ENCODE measurements at places on chromosomes 7 and 10.

DNA sequence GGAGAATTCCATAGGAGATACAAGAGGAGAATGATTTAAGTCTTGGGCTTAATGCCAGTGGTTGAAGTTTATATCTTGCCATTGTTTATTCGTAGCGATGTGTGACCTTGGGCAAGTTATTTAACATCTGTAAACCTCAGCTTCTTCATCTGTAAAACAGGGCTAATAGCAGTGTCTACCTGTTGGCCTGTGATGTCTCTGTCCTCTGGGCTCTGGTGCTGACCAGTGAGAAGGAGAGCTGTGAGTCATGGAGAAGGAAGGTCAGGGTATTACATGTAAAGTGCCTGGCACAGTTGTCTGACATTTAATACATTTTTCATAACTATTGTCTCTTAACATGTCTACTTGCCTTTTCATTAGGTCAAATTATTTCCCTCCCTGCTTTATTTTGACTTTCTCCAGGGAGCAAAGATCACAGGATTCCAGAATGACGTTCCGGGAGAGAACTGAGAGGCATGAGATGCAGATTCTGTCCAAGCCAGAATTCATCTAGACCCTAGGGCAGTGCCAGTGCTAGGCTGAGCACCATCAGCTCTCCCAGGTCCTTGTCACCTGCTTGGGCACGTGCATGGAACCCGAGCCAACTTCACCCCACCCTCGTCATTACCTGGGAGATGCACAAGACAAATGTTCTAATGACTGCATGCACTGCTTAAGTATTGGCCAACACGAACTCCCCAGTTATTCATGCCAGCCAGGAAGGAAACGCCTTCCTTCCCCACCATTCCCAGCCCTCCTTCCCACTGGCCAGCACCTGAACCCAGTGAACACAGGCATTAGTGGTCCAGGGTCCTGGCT lies 187.9 kb downstream of the DPY19L1 start:
- no peak for DNase-seq

DNA sequence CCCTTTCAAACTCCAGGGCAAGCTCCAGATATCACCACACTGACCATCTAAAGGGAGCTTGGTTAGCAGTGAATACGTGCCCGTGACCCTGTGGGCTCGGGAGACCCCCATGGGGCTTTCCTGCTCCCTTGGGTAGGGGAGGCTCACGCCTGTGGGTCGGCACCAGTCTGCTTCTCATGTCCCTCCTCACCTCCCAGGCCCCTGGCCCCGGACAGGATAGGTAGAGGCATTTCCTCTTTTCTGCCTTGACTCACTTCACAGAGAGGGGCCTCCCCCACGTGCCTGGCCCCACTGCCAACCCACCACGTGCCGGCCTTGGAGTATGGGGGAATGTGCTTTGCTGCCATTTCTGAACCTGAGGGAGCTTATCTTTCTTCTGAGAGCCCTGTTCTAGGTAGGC lies 131.3 kb upstream of the FAM20C start:
- DNase-seq, result no peak

GRCh38 chr7:98745722-98746318 lies 124.0 kb downstream of the TMEM130 start:
- peak; percentile 90 for DNase-seq

- no peak for DNase-seq
These were observed 185.5 kb downstream of the SEMA3A start for GRCh38 chr7:84009051-84009450.

GRCh38 chr7:91446819-91447218 lies 182.6 kb downstream of the FZD1 start:
- DNase-seq, result no peak

GRCh38 chr10:12299222-12299965 lies 50.0 kb upstream of the CAMK1D start:
- DNase-seq, result no peak

GRCh38 chr7:332646-333392 lies 42.8 kb downstream of the FOXL3 start:
- DNase-seq, result peak; percentile 95

DNA sequence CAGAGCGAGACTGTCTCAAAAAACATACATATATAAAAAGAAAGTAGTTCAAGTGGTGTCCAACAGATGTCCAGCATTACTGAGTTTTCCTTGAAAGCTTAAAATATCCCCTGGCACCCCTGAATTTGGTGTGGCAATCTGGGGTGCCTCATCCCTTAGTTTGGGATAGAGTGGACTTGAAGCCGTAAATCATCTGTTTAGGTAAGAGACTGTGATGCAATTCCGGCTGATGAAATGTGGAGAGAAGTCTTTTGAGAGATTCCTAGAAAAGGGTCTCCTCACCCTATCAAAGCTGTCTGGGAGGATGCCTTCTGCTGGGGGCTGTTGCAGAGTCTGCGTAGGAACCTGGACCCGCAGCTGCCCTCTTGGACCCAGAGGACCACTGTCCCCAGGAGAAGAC lies 408.0 kb downstream of the RPS24 start:
- no peak for DNase-seq

DNA sequence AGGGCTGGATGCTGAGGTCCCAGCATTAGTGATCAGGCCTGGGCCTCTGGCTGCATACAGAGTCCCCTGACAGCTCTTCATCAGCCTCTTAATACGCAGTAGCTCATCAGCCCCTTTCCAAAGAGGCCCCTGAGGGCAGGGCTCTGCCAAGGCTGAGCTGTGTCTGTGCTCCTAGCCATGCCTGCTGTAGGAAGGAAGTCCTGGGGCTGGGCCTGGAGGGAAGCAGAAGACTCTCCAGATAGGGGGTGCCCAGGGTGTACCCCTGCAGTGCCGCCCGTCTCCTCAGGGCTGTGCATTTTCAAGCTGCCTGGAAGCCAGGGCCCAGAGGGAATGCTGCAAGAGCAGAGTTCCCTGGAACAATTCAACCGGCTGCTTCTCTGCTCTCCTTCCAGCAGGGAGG lies 7.3 kb upstream of the RET start:
- DNase-seq, result no peak

DNA sequence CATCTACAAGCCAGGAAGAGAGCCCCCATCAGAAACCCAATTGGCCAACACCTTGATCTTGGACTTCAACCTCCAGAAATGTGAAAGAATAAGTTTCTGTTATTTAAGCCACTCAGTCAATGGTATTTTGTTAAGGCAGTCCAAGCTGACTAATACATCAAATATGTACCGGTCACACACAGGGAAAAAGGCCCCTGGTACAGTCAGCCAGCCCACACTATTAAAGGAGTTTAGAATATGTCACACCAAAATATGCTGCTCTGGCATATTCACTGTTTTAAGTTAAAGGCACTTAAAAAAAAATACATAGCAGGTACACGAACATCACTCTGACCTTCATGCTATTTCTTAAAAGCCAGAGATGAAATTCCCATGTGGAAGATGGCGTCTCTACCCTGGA lies 15.2 kb upstream of the CDCA7L start:
- no peak for DNase-seq

DNA sequence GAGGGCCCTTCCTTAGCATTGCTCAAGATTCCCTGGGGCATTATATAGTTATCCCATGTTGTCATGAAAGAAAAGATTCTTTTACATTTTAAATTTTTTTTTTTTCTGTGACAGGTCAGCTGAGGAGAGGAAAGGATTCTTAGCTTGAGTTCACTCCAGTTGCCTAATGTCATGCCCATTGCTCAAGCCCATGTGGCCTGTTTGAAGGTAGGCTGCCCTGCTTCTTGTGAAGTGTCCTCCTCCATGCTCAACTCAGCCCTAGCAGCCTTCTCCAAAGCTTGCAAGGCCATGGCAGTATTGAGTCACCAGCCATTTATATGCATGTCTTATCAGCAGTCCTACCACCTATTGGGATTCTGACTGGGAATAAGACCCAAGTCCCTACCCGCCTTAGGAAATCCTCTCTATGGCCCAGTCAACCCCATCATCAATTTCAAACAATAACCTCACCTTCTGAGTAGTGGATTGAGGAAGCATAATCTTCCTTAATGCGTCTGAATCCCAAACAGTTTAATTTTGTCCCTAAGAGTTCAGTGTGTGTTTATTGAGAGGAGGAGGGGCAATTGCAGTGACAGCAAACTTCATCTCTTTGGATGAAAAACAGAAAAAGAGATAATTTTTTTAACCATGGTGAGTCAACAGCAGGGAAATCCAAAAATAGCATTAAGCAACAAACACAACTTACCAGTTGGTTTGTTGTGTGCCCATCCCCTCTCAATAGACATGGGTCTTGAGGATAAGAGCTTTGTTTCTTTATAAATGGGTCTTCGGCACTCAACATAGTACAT lies 38.6 kb upstream of the WASL start:
- DNase-seq, result no peak

GRCh38 chr7:93054975-93055374 lies 62.8 kb downstream of the SAMD9 start:
- DNase-seq, result no peak

- DNase-seq, result no peak
These were observed 36.2 kb downstream of the PITRM1 start for GRCh38 chr10:3136336-3136735.

GRCh38 chr10:97481071-97481470 lies 17.2 kb downstream of the MMS19 start:
- DNase-seq, result no peak

DNA sequence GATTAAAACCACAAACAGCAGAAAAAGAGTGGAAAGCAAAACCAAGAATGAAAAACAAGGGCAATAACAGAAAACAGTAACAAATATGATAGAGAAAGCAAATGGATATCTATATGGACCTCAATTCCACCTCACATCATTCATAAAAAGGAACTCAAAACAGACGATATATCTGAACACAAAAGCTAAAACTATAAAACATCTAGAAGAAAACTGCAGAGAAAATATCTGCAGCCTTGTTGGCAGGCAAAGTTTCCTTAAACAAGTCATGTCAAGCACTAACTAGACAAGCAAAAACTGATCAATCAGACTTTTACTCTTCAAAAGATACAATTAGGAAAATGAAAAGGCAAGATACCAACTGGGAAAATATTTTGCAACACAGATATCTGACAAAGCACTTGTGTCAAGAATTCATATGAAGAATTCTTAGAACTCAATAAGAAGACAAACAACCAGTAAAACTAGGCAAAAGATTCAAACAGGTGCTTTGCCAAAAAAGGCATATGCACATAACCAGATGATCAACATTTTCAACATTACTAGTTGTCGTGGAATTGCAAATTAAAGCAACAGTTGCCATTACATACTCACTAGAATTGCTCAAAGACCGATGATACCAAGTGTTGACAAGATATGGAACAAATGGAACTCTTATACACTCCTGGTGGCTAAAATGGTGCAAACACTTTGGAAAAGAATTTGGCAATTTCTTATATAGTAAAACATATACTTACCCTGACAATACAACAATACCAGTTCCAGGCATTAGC lies 25.9 kb upstream of the ZMIZ1 start:
- DNase-seq, result no peak

- no peak for DNase-seq
These were observed 65.1 kb upstream of the PHF14 start for GRCh38 chr7:10908600-10908999.

DNA sequence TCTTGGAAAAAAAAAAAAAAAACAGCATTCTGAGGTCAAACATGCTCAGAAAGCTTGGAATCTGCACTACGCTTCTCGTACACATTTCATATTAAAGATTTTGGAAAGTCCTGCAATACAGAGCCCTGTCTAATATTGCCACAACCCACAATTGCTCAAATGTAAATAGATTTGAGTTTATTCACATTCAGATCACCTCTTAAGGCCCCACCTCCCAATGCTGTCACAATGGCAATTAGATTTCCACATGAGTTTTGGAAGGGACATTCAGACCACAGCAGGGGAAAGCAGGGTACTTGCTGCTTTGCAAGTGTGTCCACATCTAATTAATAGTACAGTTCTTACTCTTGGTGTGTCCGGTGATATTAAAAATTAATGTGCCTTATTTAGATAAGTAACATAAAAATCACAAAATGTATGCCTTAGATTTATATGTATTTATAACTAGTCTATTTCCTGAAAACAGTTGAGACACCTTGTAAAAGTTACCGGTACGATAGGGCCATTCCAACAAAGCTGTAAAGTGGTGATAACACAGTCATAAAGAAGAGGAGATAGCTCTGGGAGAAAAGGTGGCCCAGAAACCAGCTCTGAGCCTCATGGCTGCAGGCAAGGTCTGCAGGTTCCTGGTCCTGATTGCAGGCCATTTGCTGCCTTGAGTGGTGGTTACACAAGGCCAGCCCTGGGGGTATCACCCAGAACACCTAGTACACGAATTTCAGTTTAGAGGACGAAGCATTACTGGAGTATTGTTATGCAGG lies 27.9 kb downstream of the EGFR start:
- no peak for DNase-seq

- DNase-seq, result no peak
These were observed 73.2 kb downstream of the UNCX start for GRCh38 chr7:1305873-1306272.

- DNase-seq, result no peak
These were observed 13.2 kb downstream of the EPHA1 start for GRCh38 chr7:143395187-143396149.

GRCh38 chr7:93835702-93836101 lies 54.9 kb downstream of the TFPI2 start:
- DNase-seq, result no peak

DNA sequence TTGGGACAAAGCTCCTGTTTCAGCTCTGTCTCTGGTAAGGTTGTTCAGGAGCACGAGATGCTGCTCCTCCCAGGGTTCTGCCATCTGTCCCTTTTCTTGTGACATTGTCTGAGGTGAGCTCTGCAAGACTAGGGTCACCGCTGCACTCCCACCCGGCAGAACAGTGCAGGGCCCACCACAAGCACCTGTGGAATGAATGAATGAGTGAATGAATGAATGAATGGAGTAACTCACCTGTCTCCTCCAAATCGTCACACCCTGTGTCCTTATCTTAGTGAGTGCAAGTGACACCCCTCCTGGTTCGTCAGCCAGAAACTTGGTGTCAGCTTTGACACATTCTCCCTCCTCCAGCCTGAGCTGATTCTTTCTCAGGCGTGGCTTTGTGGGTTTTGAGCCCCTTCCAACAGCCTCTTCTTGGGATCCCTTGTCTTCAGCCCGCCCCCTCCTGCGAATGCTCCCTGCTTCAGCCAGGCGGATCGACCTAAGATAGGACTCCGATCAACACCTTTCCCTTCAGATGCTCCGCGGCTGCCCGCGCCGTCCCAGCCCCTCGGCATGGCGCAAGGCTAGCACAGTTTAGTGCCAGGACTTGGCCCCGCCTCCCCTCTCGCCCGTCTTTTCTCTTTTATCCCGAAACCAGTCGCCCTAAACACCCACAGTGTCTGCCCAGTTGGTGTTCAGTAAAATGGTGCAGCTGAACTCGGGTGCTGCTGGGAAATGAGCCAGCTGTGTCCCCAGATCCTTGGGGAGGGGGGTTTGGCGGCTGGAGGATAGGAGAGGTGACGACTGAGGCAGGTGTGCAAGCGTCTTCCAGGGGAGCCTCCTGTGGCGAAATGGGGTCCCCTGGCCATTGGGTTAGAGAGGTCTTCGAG lies 89.3 kb downstream of the BEND7 start:
- DNase-seq, result peak; percentile 60

All from activated CD4-positive, alpha-beta T cell treated with anti-CD3 and anti-CD28 coated beads, Interleukin-2, amount 10 ng/mL, durations not matched to agents 24 days and 14 days (primary cell).